ENCODE measurements at places on chromosomes 2 and 18. TPM values are rescaled to one million over a fixed set of nuclear protein-coding genes. Genes with fewer than 3 reads are reported as not detected.
A peak's percentile ranks its signal among the peaks of the same experiment; 100 is the strongest.

RANBP2 gene
- 104 TPM for total RNA-seq

FBXO15 gene
- 5.4 TPM for total RNA-seq

ZAP70 gene
- total RNA-seq, result 1.9 TPM

- no peak for DNase-seq
Observed at GRCh38 chr18:74791501-74792194, 194.0 kb downstream of the ZNF407 start.

GRCh38 chr2:10378189-10378588 lies 69.9 kb downstream of the ODC1 start:
- DNase-seq, result no peak

- no peak for DNase-seq
Observed at GRCh38 chr18:36640021-36640952, 188.5 kb downstream of the TPGS2 start.

GRCh38 chr2:70084973-70085710 lies 2.1 kb upstream of the PCBP1 start:
- peak; percentile 86 for DNase-seq

- DNase-seq, result no peak
Observed at GRCh38 chr2:220148471-220149248, 521.2 kb downstream of the SLC4A3 start.

DNA sequence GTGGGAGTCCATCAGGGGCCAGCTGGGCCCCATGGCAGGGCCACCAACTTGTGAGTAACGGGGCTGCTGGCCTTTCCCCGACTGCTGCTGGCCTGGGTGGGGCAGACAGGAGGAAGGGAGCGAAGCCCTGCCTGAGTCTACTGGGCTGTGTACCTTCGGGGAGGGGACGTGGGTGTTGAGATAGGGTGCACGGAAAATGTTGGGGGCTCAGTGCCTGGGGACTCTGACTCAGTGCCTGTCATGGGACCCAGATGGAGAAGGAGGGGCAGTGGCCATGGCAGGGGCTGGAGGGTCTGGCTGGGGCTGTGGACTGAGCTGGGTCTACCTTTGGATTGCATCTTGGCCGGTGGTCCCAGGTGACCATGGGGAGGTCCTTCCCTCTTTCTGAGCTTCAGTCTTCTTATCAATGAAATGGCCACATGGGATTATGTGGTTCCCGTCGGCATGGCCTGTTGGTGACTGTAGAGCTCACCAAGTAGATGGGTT lies 4.0 kb downstream of the SLC4A3 start:
- no peak for DNase-seq

- no peak for DNase-seq
Observed at GRCh38 chr2:74499267-74499939, at the start of gene LBX2. TSS of gene LBX2 (minus strand) at chr2:74499603. CDS start at chr2:74499537, 66 bp downstream.

DNA sequence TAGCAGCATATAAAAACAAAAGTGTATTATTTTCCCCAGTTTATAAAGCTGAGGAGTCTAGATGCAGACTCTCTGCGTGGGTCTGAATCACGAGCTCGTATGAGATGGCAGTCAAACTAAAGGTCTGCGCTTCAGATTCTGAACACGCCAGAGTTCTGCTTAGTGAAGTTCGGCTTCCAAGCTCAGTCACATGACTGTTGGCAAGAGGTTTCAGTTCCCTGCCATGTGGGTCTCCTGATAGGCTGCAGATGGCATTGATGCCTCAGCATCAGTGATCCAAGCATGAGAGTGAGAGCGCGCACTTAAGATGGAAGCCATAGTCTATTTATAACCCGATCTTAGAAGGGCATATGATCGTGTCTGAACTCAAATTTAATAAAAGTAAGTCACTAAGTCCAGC lies 242.8 kb upstream of the DOK6 start:
- DNase-seq, result no peak

DNA sequence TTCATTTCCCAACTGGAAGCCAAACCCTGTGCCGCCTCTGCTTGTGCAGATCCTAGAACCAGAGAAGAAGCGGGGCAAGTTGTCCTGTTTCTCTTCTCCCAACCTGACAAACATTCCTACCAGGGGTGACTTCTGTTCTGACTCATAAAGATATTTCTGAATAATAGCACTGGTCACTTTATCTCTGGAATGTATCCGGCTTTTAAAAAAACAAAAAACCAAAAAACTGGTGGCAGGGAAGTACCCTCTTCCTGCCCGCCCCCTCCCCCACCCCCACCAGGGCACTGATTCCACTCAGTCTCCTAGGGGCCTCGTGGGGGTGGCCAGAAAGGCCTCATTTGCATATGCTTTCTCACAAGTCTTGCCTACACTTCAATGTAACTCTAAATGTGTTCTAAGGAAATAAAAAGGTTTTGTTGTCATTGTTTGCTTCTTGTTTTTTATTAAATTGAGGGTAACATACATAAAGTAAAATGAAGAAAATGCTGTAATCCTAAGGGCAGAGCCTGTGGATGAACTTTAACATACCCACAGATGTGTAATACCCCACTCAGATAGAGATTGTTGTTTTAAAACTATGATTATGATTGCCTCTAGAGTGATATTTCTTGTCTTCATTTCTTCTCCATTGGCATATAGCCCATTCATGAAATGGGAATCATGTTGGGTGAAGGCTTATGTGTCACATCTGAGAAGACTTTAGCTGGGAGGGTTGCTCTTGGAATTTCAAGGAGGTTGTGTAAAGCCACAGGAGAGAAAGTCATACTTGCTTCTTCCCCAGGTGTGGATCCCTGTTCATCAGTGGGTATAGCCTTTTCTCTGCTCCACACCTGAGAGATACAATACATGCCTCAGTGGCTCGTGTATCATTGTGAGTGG lies 5.3 kb upstream of the FOSL2 start:
- no peak for DNase-seq

DNA sequence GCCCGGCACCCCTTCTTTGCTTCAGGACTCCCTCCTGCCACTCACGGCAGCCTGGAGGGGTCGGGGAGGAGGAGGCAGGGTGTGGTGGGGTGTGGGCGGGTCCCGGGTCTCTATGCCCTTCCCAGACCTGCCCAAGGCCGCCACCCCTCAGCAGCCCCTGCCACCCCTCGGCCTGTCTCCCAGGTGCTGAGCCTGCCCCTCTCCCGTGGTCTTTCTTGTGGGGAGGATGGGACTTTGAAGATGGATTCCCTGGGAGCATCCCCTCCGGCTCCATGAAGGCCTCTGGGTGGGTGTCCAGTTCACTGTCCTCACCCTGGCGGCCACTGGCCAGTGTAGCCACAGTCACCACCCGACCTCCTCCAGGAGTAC lies 23.2 kb downstream of the KCNIP3 start:
- no peak for DNase-seq

DNA sequence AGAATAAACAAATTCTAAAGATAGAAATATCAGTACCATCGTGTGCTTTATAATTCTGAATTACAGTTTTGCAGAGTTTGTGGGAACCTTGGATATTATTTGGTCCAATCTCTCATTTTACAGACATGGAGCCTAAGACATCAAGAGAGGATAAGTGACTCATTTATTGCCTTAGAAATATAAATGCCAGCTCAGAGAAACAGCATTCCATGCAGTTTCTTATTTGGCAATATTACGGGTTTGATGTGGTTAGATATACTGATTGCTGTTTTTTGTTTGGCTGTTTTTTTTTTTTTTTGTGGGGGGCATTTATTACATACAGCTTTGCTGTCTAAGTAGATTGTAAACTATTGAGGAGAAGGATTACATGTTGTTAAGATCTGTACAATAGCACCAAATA lies 1241.1 kb upstream of the LRRTM1 start:
- no peak for DNase-seq

GRCh38 chr2:68431316-68431972 lies 35.6 kb downstream of the FBXO48 start:
- DNase-seq, result no peak

- no peak for DNase-seq
Observed at GRCh38 chr2:215328066-215328465, 16.2 kb downstream of the ATIC start.

DNA sequence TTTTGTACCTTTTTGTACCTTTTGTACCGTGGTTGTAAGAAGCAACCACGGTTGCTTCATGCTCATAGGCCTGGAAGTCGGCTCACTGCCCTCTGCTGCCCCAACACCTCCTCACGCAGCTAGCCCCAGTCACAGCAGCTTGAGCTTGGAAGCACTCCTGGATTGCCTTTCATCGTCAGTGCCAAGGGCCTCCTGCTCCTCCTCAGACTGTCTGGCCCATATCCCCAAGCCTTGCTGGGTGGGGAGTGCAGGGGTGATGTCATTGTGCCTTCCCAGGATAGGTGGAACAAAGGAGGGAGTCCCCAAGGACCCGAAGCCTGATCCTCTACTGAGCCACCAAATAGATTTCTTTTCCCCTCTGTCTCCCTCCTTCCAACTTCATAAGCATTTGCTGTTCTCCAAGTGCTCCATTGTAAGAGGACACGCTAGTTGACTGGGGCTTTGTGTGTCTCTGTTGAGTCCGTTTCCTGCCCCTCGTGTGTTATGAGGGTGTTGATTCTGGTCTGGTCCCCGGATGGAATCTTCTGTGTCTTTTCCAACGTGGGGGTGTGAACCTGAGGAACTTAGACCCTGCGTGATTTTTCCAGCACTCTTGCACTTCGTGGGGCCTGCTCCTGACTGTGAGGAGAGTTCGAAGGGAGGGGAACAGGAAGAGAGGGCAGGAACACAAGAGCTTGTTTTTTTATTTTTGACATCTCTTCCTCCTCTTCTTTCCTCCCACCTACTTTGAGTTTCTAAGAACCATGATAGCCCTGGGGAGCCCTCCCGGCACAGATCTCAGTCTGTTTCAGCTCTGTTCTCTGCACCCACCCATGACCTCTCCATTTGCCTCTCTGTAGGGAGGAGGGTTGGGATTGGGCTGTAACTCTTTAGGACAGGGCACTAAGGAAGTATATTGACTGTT lies 127.2 kb upstream of the EML6 start:
- DNase-seq, result no peak

DNA sequence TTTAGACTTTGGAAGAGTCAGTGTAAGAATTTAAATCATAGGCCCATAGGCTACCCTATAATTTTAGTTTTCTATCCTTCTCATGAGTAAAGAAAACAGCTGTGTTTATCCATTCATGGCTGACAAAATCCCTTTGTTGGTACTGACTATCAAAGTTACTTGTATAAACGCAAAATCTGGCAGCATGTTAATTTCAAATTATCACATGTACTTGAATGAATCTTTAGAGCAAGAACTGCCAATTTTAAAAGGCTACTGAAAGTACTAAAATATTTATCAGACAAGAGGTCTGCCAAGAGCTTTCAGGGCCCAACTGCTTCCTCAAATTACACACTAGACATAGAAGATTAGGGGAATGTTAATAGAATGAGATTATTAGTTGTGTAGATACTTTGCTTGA lies 66.6 kb downstream of the MYL12B start:
- no peak for DNase-seq

- DNase-seq, result peak; percentile 94
Observed at GRCh38 chr2:70070542-70071268, 16.6 kb upstream of the PCBP1 start.

DNA sequence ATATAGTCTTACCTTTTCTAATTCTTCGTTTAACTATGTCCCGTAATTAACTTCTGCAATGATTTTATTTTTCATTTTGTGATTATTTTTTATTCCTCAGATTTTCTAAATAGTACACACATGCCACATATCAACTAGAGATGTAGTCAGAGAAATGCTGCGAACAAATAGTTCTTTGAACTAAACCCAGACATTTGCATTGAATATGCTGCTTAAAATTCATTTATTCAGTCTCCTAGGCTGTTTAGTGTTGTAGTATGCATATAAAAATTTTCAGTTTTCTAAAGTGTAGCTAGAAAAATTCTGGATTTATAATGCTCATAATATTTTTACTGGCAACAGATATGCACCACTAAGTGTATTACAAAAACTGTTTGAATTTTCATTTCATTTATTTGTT lies 68.9 kb upstream of the SLC38A11 start:
- DNase-seq, result no peak

GRCh38 chr2:196413821-196414274 lies 225.7 kb upstream of the CCDC150 start:
- no peak for DNase-seq

DNA sequence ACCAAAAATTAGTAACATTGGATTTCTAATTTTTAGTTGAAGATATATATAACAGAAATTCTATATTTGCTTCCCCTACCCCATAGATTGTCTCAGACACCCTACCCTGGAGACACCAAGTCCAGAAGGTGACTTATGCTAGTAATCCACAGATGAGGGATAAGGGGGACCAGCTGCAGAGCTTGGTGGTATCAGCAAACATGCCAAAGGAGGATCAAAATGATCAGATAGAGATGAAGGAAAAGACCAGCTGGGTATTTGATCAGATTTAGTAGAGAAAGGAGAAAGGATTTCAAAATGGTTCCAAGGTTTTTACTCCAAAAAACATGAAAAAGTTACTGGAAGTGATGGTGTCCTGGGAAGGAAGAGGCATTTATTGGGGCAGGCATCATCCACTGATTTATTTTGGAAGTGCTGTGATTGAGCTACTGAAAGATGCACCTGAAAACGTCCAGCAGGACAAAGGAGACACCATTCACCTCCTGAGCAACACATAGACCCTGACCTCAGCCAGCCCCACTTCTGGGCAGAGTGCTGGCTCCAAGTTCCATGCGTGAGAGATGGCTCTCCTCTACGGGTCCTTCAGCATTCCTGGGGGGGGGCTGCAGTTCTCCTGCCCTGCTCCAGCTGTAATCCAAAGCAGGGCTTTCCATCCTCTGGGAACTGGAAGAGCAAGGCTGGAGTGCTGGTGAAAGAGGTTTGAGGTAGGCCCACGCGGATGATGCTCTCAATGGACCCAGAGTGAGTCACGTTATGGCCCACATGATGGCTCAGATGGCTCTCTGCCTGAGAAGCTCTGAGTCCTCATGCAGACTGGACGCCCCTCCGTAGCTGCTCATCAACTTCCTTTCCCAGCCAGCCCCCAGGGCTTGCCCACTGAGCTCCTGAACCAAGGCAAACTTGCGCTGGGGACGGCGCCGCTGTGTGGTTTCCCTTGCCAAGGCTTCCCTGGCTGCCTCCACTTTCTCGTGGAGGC lies 3.7 kb upstream of the LRRFIP1 start:
- DNase-seq, result no peak

DNA sequence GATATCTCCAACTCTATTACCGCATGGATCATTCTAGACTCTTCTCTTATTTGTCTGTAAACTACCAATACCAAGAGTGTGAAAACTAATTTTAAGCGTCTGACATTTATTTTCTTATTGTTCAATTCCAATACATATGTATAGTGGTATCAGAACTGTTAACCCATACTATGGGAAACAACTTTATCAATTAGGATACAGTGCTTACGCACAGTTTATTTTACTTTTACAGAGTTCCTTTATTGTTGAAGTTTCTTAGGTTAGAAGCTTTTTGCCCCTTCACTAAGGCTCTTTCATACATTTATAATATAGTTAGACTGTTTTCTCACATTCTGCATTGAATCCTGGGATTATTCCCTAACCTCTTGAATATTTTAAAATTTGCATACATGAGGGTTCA lies 198.8 kb upstream of the RGPD4 start:
- DNase-seq, result no peak
